ENCODE measurements at places on chromosomes 16 and 17.
A peak's percentile ranks its signal among the peaks of the same experiment; 100 is the strongest.

DNA sequence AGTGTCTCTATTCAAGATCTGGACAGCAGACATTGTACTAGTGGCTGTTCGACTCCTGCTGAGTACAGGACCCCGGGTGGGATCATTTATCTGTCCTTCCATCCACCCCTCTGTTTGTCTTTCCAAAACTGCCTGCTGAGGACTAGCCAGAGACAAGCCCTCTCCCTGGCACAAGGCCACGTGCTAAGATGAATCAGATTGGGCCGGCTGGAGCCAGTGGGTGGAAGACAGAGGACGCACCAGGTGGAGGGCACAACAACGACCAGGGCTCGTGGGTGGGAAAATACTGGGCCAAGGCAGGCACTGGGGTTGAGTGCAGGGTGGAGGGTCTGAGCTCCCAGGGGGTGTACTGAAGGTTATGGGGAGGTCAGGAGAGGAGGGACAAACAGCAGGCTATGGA, 1.4 kb upstream of the CA7 start:
- DNase-seq: no peak

- no peak for DNase-seq
Observed at GRCh38 chr17:78185981-78186691, 716 bp downstream of the TK1 start.

- DNase-seq: no peak
Observed at GRCh38 chr17:57876866-57877237, 27.0 kb upstream of the MRPS23 start.

- DNase-seq: no peak
Observed at GRCh38 chr16:66616592-66616991, 12.1 kb downstream of the CMTM3 start.

DNA sequence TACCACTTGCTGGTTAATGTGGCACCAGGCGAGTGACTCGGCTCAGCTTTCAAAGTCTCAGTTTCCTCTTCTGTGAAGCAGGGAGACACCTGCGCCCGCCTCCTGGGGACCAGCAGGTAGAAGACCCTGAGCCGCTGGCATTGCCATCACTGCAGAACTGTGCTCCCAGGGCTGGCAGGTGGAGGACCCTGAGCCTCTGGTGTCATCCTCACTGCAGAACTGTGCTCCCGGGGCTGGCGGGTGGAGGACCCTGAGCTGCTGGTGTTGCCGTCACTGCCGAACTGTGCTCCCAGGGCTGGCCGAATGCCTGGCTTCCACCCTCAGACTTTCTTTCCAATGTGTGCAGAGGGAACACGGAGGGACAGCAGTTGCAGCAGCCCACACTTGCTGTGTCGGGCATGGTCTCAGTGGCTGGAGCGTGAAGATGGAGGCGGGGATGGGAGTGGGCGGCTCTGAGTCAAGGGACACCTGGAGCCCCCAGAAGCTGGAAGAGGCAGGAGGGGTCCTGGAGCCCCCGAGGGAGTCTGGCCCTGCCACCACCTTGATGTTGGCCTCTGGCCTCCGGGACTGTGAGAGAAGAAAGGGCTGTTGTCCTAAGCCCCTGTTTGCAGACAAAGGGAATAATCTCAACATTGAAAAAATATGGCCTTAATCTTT, 75.8 kb upstream of the METTL9 start:
- no peak for DNase-seq

DNA sequence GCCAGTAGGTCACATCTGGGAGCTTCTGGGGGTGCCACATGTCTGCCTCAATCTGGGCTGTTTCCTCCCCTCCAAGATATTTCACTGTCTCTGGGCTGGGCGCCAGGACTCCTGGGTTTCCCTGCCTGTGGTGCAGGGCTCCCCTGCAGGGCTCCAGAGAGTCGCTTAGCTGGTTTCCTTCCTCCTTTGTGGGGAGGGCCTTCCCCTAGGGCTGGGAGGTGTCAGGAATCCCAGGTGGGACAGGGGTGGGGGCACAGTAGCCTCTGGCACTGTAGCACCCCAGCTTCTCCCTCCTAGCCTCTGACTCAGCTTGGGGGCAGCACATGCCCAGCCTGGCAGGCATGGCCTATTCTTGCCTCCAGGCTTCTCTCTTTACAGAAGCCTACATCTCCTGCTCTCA, 2.6 kb downstream of the RARA start:
- no peak for DNase-seq

DNA sequence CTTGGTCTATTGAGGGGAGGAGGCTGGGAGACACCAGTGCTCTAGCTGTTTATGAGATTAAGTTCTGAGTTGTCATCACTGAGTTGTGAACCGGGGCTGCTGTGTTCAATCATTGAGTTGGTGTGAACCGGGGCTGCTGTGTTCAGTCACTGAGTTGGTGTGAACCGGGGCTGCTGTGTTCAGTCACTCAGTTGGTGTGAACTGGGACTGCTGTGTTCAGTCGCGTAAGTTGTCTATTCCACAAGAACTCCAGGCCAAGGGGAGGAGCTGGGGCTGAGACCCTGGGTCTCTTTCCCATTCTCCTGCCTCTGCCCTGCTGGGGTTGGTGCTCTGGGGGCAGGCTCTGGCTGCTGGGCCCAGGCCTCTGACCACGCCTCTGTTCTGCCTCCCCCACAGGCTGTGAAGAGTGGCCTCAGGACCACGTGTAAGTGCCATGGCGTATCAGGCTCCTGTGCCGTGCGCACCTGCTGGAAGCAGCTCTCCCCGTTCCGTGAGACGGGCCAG, 24.5 kb downstream of the WNT9B start:
- peak; percentile 84 for DNase-seq

DNA sequence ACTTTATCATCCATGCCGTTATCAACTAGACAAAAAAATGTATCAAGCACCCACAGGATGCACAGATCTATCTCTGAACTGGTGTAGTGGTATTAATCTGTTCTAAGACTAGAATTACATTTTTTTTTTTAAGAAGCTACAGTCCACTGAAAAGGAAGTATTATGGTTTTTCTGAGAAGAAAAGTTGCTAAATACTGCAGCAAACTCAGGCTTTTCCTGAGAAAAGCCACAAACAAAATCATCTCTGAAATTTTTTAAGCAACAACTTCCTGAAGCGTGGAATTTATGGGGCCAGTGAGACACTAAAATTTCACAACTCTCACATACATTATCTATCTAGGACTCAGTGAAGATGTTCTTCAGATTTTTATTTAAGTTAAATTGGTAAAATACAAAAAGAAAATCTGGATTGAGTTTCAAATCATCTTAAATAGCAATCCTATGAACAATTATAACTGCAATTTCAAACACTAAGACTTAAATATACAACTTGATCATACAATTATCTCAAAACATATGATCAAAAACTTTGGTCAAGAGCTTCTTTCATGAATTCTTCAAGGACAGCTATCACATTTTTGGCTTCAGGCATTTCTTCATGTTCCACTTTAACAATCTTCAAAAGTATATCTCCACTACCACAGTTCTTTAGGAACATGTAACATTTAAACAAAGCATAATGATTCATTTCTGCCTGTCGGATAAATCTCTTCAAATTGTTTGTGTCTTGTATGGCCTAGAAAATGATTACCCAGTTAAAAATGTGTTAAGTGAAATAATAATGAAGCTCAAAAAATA, 10.5 kb downstream of the C17orf75 start:
- no peak for DNase-seq

DNA sequence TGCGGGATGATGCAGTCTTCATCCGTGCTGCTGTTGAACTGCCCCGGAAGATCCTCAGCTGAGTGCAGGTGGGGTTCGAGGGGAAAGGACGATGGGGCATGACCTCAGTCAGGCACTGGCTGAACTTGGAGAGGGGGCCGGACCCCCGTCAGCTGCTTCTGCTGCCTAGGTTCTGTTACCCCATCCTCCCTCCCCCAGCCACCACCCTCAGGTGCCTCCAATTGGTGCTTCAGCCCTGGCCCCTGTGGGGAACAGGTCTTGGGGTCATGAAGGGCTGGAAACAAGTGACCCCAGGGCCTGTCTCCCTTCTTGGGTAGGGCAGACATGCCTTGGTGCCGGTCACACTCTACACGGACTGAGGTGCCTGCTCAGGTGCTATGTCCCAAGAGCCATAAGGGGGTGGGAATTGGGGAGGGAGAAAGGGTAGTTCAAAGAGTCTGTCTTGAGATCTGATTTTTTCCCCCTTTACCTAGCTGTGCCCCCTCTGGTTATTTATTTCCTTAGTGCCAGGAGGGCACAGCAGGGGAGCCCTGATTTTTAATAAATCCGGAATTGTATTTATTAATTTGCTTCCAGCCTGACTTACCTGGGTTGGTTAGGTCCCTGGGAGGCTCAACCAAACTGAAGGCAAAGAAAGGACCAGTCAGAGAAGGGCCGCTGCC, 5.8 kb downstream of the TRAF4 start:
- DNase-seq: no peak

GRCh38 chr17:64115043-64115698, 14.8 kb downstream of the ERN1 start:
- DNase-seq: no peak

GRCh38 chr17:15777297-15777696, 45.2 kb downstream of the TBC1D26 start:
- DNase-seq: no peak
